ENCODE measurements at places on chromosomes 2 and 18. TPM values are rescaled to one million over a fixed set of nuclear protein-coding genes. Genes with fewer than 3 reads are reported as not detected.

DNA sequence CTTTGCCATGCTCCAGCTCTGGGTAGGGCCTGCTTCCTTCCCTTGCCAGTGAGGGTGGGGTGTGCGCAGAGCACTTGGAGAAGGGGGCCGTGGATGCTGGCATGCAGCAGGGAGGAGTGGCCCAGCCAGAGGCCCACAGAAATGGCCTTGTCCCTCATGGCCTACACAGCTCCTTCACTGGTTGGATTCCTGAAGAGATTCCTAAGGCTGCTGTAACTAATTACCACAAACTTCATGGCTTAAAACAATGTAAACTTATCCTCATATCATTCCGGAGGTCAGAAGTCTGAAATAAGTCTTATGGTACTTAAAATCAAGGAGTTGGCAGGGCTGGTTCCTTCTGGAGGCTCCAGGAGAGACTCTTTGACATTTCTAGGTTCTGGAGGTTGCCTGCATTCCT lies 195.2 kb downstream of the GLI2 start:
- DNase-seq = no peak

GRCh38 chr18:27144672-27145071 lies 40.4 kb downstream of the CHST9 start:
- DNase-seq = no peak

GRCh38 chr2:179898873-179899272 lies 37.5 kb upstream of the ZNF385B start:
- peak; percentile 50 for DNase-seq

The DPP10 gene
- total RNA-seq = not detected
